ENCODE measurements at places on chromosomes 1 and 21.

- DNase-seq, result no peak
These were observed 2.6 kb downstream of the S100A16 start for GRCh38 chr1:153610334-153610733.

DNA sequence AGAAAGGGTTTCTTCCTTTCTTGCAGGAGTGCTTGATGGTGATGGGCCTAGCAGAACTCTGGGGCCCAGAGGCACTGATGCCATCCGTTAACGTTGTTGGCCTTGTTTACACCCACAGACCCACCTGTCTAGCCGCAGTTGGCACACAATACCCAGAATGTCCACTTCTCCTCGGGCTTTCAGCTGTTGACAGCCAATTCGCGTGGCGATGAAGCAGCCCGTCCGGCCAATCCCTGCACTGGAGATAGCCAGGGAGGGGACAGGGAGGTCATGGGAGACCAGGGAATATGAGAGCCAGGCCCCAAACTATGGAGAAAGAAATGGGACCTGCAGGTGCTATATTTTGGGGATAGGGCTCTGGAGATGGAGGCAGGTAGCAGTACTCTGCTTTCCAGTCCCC lies 5.7 kb upstream of the ARL8A start:
- DNase-seq, result no peak

- no peak for DNase-seq
These were observed 75.2 kb downstream of the BEND5 start for GRCh38 chr1:48701445-48701844.

DNA sequence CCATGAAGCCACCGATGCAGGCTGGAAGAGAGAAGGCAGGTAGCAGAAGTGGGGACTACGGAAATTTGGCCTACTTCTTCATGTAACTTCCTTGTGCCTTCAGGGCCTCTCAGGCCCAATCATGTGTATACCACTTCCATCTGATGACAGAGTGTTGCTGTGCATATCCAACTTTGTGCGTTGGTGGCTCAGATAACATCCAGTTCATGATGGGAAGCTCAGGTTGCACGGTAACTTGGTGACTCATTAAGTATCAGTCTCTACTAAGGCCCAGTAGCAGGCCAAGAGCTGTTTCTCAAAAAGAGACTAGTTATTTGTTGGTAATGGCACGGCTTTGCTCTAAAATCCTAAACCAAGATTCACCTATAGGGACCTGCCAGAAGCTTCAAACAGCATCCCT lies 117.6 kb downstream of the LTN1 start:
- no peak for DNase-seq

- DNase-seq, result no peak
These were observed 30.9 kb downstream of the SNAP47 start for GRCh38 chr1:227766015-227766634.

GRCh38 chr1:65056234-65056633 lies 89.9 kb upstream of the JAK1 start:
- DNase-seq, result no peak

GRCh38 chr1:248000169-248000568 lies 13.3 kb upstream of the OR2L5 start:
- DNase-seq, result no peak

GRCh38 chr1:159941591-159942560 lies 3.5 kb downstream of the IGSF9 start:
- DNase-seq, result no peak

DNA sequence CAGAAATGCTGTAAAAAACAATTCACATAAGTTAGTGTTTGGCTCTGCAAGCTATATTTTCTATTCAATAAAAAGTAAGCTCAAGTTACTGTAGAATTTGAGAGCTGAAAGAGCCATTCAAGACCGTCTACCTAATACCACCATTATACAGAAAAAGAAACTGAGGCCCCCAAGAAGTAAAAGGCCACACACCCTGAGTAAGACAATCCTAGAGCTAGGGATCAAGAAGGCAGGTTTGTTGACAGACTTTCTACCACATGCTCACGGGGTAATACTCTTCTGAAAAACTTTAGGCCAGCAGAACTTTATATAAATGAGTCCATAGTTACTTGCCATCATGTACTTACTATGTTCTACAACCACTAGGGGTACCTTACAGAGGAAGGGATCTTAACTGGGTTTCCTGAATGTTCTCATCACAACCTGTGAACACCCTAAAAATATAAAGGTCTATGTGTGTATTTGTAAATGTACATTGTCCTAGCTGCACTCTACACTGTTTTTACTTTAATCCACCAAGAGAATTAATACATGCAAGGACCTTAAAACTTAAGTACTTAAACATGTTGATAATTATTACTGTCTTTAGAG lies 2.7 kb downstream of the PSMG1 start:
- DNase-seq, result no peak

DNA sequence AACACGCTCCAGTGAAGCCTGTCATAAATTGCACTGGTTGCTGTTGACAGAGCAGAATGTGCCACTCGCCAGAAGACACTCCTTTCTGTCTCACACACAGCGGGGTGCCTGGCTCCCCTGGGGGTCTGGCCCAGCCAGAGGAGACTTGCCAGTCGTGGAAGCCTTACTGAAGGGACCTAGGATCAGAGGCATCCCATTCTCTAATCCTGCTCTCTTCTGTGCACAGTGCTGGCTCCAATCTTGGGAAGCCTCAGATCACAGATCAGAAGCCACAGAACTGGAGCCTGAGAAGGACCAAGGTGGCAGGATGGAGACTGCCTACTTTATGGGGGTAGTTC lies 1.4 kb downstream of the SLC9A1 start:
- DNase-seq, result no peak

DNA sequence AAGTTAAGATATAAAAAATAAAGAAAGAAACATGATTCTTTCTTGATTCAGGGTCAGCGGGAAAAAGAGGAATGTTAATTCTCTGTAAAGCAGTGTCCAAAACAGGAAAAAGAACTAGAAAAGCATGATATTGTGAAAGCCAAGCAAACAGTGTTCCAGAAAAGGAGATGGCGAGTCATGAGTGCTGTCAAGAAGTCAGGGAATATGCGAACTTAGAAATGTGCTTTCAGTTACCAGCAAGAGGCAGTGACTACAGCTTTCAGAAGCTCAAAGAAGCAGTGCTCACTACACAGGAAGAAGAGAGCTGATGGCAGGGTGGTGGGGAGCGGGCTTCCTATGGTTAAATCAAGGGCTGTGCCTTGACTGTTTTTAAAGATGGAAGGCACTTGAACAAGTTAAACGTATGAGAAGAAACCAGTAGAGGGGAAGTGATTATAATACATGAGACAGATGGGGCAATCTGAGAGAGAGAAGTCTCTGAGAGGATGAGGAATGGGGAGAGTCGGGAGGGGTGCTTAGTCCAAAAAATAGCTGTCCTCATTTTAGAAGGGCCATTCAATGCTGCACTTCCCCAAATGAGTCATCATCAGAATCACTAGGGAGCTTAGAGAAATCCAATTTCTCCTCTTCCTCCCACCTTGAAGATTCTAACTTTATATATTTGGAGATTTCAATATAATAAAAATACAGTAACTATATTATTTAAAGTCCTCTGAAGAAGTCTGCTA lies 90.4 kb downstream of the KCNK1 start:
- no peak for DNase-seq

DNA sequence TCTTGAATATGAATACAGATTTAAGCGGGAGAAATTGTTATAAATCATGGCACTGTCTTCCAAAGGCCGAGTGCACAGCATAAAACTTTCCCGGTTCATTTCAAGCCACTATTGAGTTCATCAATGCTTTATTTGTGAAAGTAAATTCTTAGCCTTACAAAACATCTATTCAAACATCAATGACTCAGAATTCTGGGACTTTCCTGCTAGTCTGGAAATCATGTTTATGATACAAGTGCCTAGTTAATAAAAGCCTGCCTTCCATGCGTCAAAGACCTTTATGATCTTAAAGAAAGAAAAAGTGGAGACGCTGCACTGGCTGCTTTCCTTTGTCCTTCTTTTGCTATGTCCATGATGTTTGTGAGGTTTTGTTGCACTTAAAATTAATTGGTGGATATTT lies 137.7 kb downstream of the SETD4 start:
- DNase-seq, result no peak

DNA sequence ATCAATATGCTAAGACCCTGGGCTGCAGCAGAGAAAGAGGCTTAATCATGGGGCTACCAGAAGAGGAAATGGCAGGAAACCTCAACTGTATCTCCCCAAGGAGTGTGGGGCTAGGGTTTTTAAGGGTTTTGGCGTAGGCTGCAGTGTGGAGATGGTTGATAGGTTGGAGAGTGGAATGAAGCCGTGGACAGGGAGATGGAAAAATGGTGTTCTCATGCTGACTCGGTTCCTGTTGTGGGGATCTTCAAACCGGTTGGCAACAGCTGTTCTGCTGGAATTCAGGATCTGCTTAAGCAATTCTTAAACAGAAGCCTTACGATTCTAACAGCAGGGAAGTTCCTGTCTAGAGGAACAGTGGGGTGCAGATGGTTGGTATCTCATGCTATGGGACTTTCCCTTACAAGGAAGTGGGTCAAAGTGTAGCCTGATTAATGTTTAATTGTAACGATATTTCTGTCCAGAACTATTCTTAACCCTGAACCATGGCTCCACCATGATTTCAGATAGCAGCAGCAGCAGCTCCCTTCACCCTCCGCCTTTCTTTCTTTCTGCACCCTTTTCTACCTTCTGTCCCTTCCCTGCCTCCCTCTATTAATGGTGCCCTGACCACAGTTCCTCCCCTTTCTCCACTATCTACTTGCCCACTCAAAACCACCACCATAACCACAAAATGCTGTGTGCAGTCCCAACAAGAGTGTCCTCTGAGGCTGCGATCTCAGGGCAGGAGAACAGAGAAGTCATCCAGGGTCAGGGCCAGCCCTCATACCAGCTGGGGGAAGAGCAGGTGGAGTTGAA lies 30.8 kb downstream of the RSPH1 start:
- DNase-seq, result no peak

Data from aorta (tissue), 5 donors.